ENCODE measurements at places on chromosomes 16 and 17.

DNA sequence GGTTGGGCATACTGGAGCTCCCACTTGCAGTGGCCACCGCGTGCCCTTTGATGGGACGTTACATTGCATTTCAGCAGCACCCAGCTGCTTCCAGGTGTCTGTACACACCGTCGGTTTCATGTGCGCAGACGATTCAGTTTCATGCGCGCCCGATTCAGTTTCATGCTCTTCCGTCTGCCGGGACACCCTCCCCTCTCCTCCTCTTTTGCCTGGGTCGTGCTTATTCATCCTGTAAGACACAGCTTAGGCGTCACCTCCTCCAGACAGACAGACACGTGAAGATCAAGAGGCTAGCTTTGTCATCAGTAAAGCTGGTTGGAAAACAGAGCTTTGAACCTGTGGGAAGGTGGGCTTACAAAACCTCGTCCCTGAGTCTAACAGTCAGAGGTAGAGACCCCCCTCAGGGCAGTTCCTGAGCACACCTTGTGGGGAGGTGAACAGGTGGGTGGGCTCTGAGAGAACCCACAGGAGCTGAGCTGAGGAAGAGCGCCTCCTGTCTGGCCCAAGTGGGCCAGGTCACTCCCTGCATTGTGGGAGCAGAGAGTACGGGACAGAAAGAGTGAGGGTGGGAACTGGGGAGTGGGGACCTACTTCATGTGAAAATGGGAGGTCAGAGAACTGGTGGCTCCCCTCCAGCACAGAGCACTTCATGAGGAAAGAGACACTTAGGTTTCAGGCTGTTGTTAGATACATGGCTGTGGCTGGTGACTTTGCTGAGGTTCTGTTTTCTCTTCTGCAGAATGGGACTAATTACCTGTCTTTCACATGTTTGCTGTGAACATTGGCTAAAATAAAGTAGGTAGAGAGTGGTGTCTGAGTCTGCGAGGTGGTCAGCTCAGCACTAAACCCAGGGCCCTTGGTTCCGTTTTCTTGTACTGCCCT, 122.1 kb downstream of the SNX29 start:
- DNase-seq = no peak

- no peak for DNase-seq
Observed at GRCh38 chr17:564526-565065, 150.0 kb downstream of the VPS53 start.

GRCh38 chr16:54055864-54056263, 230.7 kb downstream of the IRX3 start:
- DNase-seq = no peak

DNA sequence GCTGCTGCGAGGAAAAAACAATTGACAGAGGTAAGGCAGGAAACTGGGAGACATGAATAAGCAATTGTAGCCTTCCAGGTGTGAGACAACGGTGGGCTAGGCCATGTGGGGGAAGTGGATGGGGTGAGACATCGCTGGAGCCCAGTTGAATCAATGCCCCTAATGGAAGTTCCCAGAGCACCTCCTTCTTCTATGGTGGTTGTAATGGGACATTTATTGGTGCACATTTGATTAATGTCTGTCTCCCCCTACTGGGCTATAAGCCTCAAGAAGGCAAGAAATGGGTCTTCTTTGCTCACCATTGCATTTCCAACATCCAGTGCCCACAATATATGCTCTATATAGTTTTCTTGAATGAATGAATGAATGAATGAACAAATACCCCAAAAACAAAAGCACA, 22.7 kb upstream of the CD300E start:
- DNase-seq = no peak

DNA sequence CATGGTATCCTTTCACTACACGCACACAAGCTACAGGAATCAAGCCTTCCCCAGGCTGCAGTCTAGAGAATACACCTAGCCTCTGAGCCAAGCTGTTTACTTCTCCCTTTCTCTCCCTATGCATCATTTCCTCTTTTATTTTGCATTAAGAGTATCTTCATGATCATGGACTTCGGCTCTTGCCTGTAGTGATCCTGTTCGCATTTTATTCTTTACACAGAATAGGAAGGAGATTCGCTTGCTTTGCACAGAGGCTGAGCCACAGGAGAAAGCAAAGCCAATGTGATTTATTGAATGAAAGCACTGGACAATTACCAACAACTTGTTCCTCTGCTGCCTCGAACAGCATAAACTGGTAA, 172.7 kb downstream of the ANKFN1 start:
- DNase-seq = no peak

DNA sequence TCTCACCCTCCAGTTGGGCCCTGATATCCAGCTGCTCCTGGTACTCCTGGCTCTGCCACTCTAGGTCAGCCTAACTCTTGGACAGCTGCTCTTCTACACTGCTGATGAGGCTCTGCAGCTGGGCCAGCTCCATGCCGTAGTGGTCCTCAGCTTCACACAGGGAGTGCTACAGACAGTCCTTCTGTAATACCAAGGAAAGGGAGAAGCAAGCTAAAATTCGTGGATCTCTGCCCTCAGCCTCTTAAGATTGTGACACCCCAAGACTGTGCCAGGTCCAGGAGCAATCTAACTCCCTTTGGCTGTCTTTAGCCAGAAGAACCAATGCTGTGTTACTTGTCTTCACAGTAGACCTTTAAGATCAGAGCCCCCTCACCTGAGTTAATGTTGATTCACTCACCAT, 7.7 kb upstream of the KRT38 start:
- DNase-seq = no peak

DNA sequence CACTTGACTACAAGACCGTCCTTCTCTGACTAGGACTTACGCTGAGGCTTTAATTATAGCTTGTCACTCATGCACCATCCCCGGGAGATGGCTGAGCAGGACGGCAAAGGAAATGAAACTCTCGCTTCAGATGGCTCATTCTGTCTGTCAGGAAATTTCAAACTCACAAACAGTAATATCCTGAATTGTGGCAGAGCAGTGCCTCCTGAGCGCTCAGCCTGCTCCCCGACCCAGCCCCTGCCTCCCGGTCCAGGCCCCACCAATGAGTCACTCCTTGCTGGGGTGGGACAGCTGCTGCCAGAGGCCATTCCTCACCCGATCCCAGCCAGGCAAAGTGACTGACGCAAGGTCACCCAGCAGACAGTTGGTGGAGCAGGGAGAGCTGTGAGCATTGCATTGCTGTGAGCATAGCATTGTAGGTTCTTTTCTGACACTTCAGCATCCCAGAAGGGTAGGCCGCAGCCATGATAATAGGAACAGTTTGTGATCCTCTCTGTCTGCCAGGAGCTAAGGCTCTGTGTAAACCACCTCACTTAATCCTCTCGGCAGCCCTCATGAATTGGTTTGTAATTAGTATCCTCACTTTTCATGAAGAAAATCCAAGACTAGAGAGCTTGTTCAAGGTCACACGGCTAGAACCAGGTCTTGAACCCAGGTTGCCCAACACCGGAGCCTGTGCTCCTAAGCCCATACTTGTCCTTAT, 20.9 kb downstream of the CCDC182 start:
- no peak for DNase-seq

- no peak for DNase-seq
Observed at GRCh38 chr16:57126411-57126810, 34.0 kb downstream of the CPNE2 start.

- no peak for DNase-seq
Observed at GRCh38 chr16:63614429-63614828, 1507.4 kb downstream of the CDH11 start.

DNA sequence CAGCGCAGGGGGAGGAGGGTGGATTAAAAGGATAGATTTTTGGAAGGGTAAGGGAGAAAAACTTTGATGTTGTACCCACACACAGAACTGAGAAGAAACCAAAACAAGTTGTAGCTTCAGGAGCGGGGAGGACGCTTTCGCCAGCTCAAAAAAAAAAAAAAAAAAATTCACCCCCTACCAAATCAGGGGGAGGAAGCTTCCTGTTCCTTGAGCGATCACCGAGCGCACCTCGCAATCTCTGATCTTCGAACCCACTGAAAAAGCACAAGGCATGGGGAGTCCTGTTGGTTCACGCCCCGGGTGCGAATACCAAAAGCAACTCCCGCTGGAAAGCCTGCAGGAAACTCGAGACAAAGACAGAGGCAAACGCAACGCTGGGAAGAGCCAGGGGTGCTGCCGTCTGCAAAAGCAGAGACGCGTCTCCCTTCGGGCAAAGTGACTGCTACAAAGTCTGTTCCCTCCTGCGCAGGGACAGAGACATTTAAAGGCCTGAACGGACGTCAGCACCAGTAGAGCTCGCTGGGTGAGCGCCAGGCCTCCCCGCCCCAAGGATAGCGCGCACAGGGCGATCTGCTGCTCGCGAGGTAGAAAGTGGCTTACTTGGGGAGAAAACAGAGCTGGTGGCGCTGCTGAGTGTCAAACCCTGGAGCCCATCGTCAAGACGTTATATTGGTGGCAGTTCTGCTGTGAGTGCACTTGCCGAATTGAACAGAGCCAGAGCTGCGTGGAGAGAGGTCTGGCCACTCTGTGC, 190.4 kb downstream of the USP22 start:
- DNase-seq = peak; percentile 46

DNA sequence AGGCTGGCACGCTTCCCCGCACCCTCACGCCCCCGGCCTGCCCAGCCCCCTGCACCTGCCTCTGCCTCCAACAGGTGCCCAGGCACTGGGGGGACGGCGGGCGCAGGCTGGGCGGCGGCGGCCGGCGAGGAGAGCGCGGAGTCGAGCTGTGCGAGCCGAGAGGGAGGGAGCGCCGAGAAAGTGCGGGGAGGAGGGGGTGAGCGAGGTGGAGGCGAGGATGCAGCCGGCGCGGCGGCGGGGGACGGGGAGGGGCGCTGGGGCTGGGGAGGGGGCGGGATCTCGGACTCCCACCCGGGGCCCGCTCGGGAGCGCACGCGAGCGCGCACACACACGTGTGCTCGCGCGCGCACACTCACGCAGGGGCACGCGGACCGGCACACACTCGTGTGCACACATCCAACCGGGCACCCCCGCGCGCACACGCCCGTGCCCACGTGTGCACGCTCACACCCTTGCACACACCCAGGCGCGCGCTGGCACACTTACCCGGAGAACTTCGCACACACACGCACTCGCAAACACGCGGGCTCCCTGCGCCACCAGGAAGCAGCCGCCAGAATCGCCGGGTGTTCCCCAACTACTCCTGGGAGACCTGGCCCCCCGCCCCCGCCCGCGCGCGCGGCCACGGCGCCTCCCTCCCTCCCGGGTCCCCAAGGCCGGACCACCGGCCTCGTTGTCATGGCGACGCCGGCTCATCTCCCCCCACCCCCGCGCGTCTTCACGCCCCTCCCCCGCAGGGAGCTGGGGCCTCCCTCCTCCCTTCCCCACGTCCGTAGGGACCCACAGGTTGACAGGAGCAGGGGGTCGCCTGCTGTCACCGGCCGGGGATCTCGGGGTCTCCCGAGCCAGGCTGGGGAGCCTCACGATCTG, at the start of gene DOC2A:
Gene DOC2A, minus strand, starts transcription at position 184 of the 870 bp plus-strand sequence. CDS start 805 bp downstream, outside the sequence.
- DNase-seq = peak; percentile 41

GRCh38 chr16:87570938-87571867, 31.1 kb upstream of the JPH3 start:
- DNase-seq = no peak

DNA sequence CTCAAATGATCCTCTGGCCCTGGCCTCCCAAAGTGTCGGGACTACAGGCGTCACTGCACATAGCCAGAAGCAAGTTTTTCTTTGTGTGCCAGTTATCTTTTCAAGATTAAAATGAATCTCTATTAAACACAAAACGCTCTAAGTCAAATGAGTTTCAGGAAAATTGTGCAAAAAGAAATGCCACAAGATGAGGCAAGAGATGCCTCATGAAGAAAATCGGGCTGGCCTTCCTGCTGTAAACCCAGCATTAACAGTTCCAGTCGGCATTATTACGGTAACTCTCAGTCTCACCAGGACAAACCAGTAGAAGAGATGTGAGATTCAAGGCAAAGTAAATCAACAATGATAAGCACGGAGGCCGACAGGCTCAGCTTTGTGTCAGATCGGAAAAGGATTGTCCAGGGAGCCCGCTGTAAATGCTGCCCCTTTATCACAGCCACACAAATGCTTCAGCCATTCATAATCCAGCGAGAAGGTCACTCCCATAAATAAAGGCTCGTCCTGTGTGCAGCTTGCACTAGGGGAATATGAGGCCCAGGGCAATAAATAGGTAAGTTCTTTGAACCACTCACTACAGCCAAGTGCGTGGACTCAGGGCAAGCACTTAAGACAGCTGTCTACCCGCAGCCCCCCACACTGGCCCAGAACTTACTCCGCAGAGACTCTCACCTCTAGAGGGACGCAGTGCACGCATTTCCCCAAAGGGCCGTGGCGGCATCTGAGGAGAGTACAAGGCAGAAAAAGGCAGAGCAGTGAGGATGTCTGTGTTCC, 27.2 kb downstream of the NPLOC4 start:
- no peak for DNase-seq

DNA sequence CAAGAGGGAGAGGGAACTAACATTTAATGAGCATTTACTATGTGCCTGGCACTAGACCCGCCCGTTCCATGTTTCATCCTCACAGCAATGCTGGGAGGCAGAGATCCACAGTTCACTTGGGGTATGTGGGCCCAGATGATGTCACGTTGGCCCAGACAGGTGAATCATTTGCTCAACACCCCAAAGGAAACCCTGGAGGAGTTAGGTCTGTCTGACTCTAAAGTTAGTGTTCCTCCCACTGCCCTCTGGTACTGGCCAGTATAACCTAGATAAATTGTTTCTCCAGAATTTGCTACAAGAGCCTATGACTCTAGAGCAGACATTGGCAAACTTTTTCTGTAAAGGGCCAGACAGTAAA, 164.6 kb downstream of the VPS53 start:
- DNase-seq = no peak

DNA sequence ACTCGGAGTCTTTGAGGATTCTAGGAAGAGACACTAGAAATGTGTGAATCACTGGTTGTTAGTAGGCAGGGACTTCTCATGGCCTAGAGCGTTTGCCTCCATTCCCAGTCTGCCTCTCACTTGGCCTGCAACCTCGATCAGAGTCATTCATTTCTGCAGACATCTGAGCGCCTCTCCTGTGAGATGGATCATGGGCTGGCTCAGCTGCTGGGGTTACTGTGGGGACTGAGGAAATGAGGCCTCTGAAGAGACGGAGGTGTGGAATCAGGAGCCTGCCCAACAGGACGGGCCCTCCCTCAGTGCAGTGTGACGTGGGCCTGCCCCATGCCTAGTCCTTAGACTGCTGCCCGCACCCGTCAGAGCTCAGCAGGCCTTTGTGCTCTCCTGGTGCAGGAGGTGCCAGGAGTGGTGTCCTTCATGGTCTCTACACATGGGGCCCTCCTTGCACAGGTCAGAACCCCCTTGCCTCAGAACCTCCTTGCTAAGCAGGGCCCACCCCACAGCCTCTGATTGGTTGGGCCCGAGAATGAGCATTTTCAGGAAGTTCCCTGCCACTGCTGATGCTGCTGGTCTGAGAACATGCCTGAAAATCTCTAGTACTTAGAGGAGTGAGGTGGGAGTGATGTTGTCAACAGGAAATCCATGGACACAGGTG, 99.4 kb downstream of the NPIPB11 start:
- DNase-seq = no peak

- DNase-seq = no peak
Observed at GRCh38 chr17:58281511-58282011, 826 bp upstream of the MPO start.

- DNase-seq = peak; percentile 80
Observed at GRCh38 chr16:10181196-10182162, 749 bp downstream of the GRIN2A start.

- no peak for DNase-seq
Observed at GRCh38 chr17:49249292-49249794, 18.8 kb upstream of the PHOSPHO1 start.
